ENCODE measurements at places on chromosomes 2 and 18. TPM values are rescaled to one million over a fixed set of nuclear protein-coding genes. Genes with fewer than 3 reads are reported as not detected.

The GRB14 gene
- 23.8 TPM for total RNA-seq

The TCF23 gene
- not detected for total RNA-seq

The PLCD4 gene
- total RNA-seq, result 0.62 TPM

The ZFAND2B gene
- 28.6 TPM for total RNA-seq

The FOXD4L1 gene
- total RNA-seq, result 0.11 TPM

The TXNDC2 gene
- total RNA-seq, result not detected

The CERKL gene
- not detected for total RNA-seq

The POMC gene
- 1.6 TPM for total RNA-seq

The HOXD11 gene
- total RNA-seq, result not detected

The NOSTRIN gene
- 7.4 TPM for total RNA-seq

The CFAP221 gene
- 1.6 TPM for total RNA-seq

The KIF5C gene
- total RNA-seq, result 0.33 TPM

The EDAR gene
- 0.12 TPM for total RNA-seq

The GCG gene
- total RNA-seq, result not detected

The CFAP65 gene
- total RNA-seq, result not detected

The SAG gene
- not detected for total RNA-seq

The TMEM198 gene
- 1.3 TPM for total RNA-seq

The DSC3 gene
- total RNA-seq, result not detected

The CROCC2 gene
- 0.07 TPM for total RNA-seq

The HADHA gene
- total RNA-seq, result 246 TPM

The PRSS56 gene
- 0.19 TPM for total RNA-seq

Measured in right lobe of liver (tissue), 6 donors.